Sciatic nerve (tissue), 2 donors: ENCODE measurements at places on chromosomes 16 and 17.
A peak's percentile ranks its signal among the peaks of the same experiment; 100 is the strongest.

DNA sequence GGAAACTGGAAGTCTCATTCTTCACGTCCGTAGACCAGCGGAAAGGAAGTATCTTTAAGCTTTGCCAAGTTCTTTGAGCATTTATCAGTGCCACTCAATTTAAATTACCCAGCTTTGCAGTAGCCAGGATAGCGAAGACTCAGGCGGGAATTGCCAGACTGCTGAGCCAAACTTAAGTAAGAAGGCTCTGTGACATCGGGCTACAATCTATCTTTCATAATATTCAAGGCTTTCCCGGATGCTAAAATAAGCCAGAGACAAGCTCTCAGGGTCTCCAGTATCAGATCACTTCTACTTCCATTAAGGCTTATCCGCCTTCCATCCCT, 436 bp upstream of the BRIP1 start:
- DNase-seq = no peak

- no peak for DNase-seq
Observed at GRCh38 chr17:62822080-62822904, 14.2 kb upstream of the MARCHF10 start.

GRCh38 chr16:13921328-13921727, 1.4 kb downstream of the ERCC4 start:
- no peak for DNase-seq

- peak; percentile 42 for DNase-seq
Observed at GRCh38 chr16:87052506-87052905, 264.7 kb downstream of the C16orf95 start.

GRCh38 chr17:40493697-40494096, 7.7 kb downstream of the TNS4 start:
- no peak for DNase-seq

GRCh38 chr17:11814655-11815262, 182.5 kb downstream of the ZNF18 start:
- DNase-seq = no peak

- DNase-seq = no peak
Observed at GRCh38 chr16:88349903-88350900, 32.6 kb upstream of the ZNF469 start.

DNA sequence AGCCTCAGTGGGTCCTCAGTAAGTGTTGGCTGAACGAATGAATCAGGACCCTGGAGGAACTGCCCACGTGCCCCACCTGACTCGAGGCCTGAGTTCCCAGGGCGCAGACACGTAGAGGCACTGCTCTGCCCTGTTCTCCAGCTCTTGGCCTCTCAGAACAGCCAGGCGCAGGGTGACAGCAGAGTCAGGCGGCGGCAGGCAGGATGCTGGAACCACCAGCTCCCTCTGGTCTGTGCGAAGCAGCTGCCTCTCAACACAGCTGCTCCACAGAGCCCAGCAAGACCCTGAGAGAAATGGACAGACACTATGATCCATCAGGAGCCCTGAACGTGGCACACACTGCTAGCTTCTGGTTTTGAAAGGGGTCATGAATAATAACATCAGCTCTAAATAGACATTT, 53.1 kb upstream of the BCO1 start:
- DNase-seq = no peak

DNA sequence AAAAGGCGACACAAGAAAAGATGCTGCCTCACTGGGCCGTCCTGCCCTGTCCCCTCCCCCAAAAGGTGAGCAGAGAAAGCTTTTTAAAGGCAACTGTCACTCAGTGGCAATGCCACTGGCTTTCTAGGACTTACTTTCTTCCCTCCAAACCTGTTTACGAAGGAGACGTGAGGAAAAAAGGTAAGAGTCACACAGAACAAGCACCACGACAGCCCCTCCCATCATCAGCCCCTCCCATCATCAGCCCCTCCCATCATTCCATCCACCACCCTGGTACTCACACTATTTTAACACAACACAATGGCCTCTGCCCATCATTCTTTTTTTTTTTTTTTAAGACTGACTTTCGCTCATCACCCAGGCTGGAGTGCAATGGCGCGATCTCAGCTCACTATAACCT, 77.1 kb downstream of the NXN start:
- no peak for DNase-seq

- no peak for DNase-seq
Observed at GRCh38 chr16:31456988-31457360, 2.3 kb upstream of the ARMC5 start.

- DNase-seq = no peak
Observed at GRCh38 chr17:22128723-22129122, 436.4 kb downstream of the KCNJ18 start.

DNA sequence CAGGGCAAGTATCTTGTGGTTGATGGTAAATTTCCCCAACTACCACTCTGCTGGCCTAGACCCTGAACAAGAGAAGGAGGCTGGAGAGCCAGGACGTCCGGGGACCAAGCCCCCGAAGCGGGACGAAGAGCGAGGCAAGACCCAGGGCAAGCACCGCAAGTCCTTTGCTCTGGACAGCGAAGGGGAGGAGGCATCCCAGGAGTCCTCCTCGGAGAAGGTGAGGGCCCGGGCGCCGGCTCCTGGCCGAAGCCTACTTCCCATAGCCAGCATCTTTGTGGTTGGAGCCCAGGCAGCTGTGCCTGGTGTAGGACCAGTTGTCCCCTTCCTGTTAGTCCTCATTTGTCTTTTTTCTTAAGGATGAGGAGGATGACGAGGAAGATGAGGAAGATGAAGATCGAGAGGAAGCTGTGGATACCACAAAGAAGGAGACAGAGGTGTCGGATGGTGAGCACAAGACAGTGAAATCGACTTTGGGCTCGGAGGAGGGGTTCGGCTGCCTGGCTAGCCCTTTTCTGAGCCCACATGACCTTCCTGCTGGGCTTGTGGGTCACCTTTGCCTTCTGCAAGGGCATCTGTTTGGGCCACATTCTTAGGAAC, 11.8 kb downstream of the SETD1A start:
- no peak for DNase-seq

GRCh38 chr16:31092330-31092729, 2.3 kb downstream of the VKORC1 start:
- DNase-seq = no peak

GRCh38 chr16:66677179-66677578, 19.4 kb downstream of the CMTM4 start:
- DNase-seq = no peak

- DNase-seq = no peak
Observed at GRCh38 chr16:27084307-27085028, 17.7 kb downstream of the C16orf82 start.

DNA sequence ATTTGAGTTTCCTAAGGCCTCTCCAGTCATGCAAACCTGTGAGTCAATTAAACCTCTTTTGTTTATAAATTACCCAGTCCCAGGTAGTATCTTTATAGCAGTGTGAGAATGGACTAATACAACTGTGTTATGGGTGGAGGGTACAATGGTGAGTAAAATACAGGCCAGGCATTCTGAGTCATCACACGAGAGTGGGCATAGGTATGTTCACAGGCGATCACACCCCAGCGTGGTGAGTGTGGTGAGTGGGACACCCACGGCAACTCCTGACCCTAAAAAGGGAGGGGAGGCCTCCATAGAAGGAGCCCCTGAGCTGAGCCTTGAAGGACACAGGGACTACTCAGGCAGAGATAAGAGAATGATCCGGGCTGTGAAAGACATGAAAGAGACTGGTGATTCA, 22.6 kb upstream of the MAPT start:
- DNase-seq = no peak

DNA sequence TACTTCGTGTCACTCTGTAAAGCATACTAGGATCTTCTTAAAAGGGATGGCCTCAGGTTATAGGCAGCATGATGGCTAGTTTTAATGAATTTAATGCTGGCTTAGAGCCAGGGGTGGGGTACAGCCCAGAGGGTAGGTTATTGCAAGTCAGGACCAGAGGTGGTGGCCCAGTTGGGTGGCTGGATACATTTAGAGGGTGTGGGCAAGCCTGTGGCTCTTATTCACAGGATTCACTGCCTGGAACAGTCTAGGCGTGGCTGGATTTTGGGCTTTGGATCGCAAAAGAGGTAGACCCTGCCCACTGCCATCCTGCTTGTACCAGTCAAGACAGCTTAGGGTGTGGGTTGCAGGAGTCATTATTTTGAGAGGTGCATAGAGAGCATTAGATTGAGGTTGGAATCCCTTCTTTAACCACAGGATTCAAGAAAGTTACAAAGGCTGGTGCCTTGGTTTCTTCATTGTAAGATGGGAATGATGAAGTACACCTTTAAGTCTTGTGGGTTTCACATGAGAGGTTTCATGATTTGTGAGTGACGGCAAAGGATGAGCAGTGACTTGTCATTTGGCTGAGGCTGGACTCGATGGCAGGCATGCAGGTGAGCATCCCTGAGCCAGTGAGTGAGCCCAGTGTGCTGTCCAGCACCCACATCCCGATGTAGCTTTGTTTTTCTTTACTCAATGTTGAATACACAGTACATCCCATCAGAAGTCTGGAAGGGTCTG, 85.2 kb downstream of the KSR1 start:
- DNase-seq = no peak

- DNase-seq = no peak
Observed at GRCh38 chr17:77785312-77785905, 173.1 kb upstream of the TNRC6C start.

GRCh38 chr17:76997981-76998531, 129.9 kb downstream of the MGAT5B start:
- DNase-seq = no peak

- DNase-seq = no peak
Observed at GRCh38 chr16:68289202-68289601, 21.5 kb downstream of the SLC7A6OS start.

DNA sequence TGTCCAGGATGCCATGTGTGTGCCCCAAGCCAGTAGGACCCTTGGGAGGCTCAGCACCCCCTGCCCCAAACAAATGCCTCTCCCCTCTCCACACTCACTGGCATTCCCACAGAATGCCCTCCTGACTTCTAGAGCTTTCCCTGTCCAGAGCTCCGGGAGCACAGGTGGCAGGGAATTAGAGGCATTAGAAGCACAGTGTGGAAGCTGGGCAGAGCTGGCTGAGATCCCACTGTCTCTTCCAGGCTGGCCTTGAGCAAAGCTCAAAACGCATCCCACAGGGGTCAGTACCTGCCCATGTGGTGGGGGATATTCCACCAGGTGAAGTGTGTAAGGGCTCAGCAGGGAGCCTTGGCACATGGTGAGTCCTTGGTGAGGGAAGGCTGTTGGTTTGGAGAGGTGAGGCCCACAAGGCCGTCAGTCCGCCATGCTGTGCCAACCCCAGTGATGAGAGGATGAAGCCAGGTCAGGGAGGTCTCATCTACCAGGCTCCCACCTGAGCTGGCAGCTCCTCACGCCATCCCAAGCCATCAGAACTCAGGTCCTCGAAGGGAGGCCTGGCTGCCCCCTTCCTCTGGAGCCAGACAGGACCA, 18.1 kb downstream of the ENDOV start:
- no peak for DNase-seq

DNA sequence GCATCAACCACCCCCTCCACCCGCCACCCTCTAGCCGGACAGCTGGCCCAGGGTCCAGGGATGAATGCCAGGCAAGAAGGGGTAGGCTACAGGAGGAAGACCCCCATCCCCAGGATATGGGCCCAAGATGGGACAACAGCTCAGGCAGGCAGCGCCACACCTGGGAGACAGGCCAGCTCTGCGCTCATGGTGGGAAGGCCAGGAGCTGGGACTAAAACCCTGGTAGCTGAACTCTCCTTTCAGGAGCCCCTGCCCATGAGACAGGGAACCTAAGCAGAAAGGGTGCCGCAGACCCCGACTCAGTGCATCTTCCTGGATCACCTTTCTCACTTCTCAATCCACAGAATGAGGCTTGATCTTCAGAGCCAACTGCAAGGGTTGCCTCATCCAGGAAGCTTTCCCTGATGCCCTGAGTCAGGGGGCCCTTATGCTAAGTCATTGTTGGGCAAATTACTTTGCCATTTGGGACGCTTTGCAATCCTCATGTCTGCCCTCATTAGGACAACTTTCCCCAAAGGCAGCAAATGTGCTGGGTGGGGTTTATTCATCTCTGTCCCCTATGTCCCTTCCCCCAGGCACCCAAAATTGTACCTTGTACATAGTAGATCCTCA, 9.0 kb downstream of the ZDHHC1 start:
- DNase-seq = no peak

DNA sequence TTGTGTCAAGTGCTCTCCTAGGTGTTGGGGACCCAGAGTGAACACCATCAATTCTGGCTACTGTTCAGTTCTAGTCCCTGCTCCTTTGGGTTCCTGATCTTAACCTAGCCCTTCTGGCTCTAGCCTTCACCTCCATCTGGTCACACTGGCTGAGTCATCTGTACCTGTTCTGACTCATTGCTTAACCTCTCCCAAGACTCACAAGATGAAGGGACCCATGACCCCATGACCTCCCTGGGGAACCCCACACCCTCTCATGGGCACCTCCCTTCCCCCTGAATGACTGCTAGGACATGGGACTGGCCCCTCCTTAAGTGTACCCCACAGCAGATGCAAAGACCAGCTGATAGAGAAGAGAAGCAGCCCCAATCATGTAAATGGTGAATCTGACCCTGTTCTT, 345.8 kb upstream of the CDH5 start:
- DNase-seq = no peak

GRCh38 chr17:66542129-66542966, 239.9 kb downstream of the PRKCA start:
- no peak for DNase-seq

GRCh38 chr17:4872786-4873185, 26.6 kb upstream of the C17orf107 start:
- no peak for DNase-seq

- DNase-seq = peak; percentile 64
Observed at GRCh38 chr16:74297145-74297665, 591 bp downstream of the PSMD7 start.

DNA sequence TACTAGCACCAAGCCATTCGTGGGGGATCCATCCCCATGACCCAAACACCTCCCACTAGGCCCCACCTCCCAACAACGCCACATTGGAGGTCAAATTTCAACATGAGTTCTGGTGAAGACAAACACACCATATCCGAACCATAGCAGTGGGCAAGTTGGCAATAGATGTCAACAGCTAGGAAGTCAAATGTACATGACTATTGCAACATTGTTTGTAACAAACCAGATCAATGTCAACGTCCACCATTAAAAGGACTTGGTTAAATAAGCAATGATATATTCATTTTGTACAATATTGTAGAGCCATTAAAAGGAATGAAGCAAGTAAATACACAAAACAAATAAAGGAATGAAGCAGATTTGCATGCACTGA, 26.5 kb upstream of the CIITA start:
- DNase-seq = no peak
